Stimulated activated CD4-positive, alpha-beta T cell treated with anti-CD3 and anti-CD28 coated beads, Interleukin-1b, Interleukin-23, amount 100 ng/mL, for 4 hours (primary cell): ENCODE measurements at places on chromosomes 13 and 19.

DNA sequence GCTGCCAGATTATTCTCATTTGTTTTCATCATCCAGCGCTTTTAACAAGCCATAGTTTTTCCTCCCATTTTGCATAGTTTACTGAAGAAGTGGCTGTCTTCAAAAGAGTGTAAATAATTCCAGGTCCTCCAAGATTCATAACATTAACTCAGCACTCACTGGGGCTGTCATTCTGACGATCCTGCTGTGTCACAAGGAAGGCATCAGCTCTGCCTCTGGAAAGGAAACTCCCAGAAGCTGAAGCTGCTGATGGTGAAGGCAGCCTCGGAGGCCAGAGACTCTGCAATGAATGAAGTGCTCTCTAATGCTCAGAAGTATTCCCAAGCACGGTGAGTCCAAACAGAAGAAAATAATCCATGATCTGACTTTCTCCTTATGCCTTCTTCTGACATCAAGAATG lies 60.0 kb downstream of the FLT1 start:
- no peak for DNase-seq

- no peak for DNase-seq
Measured at GRCh38 chr13:80083853-80084676, 256.9 kb downstream of the SPRY2 start.

GRCh38 chr19:14315433-14315832 lies 65.8 kb upstream of the ADGRE5 start:
- DNase-seq = no peak

DNA sequence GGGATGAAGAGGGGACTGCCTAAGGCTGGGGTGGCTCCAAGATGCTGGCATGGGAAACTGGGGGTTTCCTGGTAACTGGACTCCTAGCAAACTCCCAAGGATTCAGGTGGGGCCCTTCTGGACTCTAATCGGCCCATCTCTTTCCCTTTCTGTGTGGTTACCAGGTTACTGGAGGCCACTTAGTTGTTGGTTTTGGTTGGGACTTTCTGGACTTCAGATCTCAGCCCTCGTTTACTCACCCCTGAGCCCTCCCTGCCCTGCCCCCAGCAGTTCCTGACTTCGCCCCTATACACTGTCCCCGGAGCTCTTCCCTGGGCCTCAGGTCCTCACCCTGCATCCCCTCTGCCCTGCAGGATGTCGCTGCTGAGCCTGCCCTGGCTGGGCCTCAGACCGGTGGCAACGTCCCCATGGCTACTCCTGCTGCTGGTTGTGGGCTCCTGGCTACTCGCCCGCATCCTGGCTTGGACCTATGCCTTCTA lies 328 bp downstream of the CYP4F12 start:
- no peak for DNase-seq

GRCh38 chr13:37026771-37027170 lies 26.2 kb downstream of the EXOSC8 start:
- no peak for DNase-seq

DNA sequence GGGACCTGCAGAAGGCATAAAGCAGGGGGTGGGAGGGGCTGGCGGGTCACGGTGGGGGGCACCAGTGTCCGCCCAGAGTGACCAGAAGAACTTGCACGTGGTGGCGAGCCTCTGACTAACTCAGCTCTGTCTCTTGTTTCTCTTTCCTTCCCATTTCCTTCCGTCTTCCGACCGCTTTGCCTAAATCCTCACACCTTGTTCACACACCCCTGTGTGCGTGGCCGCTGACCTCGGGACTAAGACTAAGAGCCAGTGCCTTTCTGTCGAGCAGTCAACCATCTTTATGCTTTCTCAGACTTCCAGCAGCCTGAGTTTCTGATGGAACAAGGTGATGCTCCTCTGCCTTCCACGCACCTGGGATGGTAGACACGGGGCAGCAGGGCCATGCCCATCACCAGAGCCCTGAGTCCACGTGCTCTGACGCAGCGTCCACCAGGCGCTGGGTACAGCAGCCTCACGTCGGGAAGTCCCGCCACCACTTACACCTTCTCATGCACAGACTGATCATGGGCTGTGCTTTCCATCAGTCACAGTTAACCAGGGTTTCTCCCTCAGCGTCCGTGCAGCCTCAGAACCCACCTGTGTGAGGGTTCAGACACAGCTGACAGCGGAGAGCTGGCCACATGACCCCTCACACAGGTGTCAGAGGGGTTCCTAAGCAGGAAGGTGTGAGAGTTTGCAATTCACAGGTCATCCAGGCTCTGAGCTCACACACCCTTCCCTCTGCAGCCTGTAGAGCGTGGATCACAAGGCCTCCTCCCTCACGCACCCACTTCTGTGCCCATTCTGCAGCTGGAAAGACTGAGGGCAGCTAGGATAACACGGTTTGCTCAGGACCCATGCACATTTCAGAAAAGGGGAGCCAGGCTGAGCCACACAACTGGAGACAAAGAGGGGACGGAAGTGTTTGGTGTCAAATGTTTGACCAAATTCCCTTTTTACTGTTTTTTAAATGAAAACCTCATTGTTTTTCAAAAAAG lies 90.7 kb upstream of the MCF2L start:
- no peak for DNase-seq

GRCh38 chr13:37225414-37226070 lies 120.1 kb upstream of the CSNK1A1L start:
- no peak for DNase-seq

GRCh38 chr13:38804536-38804935 lies 117.7 kb downstream of the FREM2 start:
- DNase-seq = no peak

DNA sequence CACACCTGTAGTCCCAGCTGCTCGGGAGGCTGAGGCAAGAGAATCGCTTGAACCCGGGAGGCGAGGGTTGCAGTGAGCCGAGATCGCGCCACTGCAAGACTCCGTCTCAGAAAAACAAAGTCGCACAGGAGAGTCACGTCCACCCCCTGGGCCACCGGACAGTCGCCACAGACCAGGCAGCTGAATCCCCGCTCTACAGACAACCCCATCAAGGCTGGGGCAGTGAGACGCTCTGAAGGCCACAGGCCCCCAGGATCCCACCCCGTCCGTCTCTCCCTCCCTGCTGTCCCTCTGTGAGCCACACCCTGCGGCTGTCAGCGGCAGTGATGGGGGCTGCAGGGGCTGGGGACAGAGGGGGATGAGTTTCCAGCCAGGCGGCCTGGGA lies 15.5 kb upstream of the PTBP1 start:
- no peak for DNase-seq

DNA sequence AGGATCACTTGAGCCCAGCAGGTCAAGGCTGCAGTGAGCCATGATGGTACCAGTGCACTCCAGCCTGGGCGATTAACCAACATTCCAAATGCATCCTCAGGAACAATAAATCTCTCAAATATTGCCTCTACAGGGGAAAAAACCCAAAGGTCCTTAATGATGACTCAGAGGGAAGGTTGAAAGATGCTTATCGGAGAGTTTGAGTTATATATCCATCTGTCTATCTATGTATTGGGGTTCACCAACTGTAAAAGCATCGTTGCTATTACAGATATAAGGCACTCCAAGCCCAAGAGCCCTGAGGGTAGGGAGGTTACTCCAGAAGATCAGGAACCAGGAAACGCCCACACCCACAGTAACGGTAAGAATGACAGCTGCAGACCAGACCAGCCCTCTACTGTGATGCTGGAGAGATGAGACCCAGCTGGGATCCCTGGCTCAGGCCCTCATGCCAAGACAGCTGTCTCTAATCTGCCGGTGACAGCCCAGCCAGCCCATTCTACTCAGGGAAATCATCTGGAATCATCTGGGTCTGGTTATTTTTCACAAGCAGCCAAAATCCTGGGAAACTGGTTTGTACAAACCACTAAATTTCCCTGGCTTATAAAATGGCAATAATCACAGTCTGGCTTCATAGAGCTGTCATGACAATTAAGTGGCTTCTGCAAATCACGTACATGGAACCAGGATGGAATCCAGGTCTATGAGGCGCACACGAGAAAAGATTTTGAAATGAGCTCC lies 23.8 kb downstream of the TEX101 start:
- no peak for DNase-seq
